ENCODE measurements at places on chromosomes 5 and 9. TPM values are rescaled to one million over a fixed set of nuclear protein-coding genes. Genes with fewer than 3 reads are reported as not detected.
A peak's percentile ranks its signal among the peaks of the same experiment; 100 is the strongest.

GRCh38 chr5:7801891-7802614 is 48.9 kb downstream of the CFAP90 start:
- no peaks in the 10 kb centered on the region for H3K27me3 ChIP-seq
- no peaks in the 10 kb centered on the region for H3K36me3 ChIP-seq
- H3K27ac ChIP-seq, result peak overlapping the region; percentile 78
- no peak for DNase-seq
- no peak overlapping the region for H3K4me3 ChIP-seq
- H3K4me1 ChIP-seq, result peaks cover 12% of the 10 kb centered on the region

PCDHB6 gene
- total RNA-seq, result not detected

- H3K4me1 ChIP-seq, result peaks cover 15% of the 10 kb centered on the region
- DNase-seq, result no peak
- H3K4me3 ChIP-seq, result no peak overlapping the region
- H3K27ac ChIP-seq, result no peak overlapping the region
These were observed 29.7 kb upstream of the ARAP3 start for GRCh38 chr5:141711687-141712086.

DNA sequence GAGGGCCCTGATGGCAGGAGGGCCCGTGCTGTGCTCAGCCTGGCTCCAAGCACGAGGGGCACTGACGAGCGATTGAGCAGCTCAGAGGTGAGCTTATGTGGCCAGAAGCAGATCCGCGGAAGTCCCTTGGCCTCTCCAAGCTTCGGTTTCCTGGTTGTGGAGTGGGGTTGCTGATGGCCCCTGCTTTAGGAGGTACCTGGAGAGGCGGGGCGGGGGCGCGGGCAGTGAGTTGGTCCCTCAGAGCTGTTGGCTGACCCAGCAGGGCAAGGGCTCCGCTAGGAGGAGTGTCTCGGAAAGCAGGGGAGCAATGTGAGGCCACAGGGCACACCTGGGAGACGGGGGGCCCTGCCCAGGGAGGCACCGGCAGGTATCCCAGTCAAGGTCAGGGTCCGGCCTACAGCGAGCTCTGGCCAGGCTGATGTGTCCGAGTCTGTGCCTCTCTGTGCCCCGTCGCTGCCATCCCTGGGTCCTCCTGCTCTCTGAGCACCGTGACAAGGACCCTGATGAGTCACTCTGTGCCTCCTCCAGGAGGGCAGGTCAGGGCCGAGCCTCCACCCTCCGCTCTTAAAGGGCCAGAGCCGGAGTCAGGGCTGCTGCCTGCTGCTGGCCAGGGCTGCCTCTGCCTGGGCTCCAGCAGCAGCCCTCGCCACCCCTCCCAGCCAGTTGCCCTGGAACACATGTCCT is 14.8 kb downstream of the NCS1 start:
- H3K27ac ChIP-seq, result peak overlapping the region; percentile 54
- H3K4me1 ChIP-seq, result peaks cover 46% of the 10 kb centered on the region
- H3K36me3 ChIP-seq, result no peaks in the 10 kb centered on the region
- H3K4me3 ChIP-seq, result peak overlapping the region; percentile 38
- H3K27me3 ChIP-seq, result no peaks in the 10 kb centered on the region

DNA sequence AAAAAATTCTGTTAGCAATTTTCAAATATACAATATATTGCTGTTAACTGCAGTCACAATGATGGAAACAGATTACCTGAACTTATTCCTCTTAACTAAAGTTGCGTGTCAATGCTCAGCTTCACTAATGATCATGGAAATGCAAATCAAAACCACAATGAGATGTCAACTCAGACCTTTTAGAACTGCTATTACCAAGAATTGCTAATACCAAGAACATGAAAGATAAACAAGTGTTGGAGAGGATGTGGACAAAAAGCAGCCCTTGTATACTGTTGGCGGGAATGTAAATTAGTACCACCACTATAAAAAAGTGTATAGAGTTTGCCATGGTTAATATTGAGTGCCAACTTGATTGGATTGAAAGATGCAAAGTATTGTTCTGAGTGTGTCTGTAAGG is 1409.7 kb upstream of the CDH18 start:
- no peaks in the 10 kb centered on the region for H3K36me3 ChIP-seq
- no peak overlapping the region for H3K27ac ChIP-seq
- no peak overlapping the region for H3K4me3 ChIP-seq
- DNase-seq, result no peak
- H3K27me3 ChIP-seq, result no peaks in the 10 kb centered on the region
- H3K4me1 ChIP-seq, result no peaks in the 10 kb centered on the region

GRCh38 chr5:72224946-72225463 is 95.0 kb downstream of the MRPS27 start:
- H3K4me3 ChIP-seq, result no peak overlapping the region
- DNase-seq, result no peak
- H3K4me1 ChIP-seq, result no peaks in the 10 kb centered on the region
- H3K27me3 ChIP-seq, result no peaks in the 10 kb centered on the region
- H3K27ac ChIP-seq, result no peak overlapping the region

- no peak for DNase-seq
- H3K27me3 ChIP-seq, result no peaks in the 10 kb centered on the region
- no peak overlapping the region for H3K4me3 ChIP-seq
- H3K36me3 ChIP-seq, result no peaks in the 10 kb centered on the region
These were observed 44.9 kb upstream of the ZNF366 start for GRCh38 chr5:72552041-72552557.

SMC5 gene
- 40.6 TPM for total RNA-seq
